ENCODE measurements at places on chromosomes 3 and 15.

DNA sequence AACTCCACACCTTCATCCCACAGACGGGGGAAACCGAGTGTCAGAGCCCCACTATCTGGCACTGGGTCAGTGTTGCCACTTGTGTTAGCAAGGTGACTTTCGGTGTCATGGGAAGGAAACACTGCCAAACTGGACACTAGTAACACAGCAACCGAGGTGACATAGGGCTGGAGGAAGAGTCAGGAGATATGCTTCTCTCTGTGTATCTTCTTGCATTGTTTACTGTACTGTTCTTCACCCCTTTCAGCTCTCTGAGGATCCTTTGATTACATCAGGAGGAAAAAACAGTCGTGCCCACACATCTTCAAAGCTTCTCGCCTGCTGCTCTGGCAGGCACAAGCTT is 109.4 kb upstream of the RAD18 start:
- DNase-seq: no peak

DNA sequence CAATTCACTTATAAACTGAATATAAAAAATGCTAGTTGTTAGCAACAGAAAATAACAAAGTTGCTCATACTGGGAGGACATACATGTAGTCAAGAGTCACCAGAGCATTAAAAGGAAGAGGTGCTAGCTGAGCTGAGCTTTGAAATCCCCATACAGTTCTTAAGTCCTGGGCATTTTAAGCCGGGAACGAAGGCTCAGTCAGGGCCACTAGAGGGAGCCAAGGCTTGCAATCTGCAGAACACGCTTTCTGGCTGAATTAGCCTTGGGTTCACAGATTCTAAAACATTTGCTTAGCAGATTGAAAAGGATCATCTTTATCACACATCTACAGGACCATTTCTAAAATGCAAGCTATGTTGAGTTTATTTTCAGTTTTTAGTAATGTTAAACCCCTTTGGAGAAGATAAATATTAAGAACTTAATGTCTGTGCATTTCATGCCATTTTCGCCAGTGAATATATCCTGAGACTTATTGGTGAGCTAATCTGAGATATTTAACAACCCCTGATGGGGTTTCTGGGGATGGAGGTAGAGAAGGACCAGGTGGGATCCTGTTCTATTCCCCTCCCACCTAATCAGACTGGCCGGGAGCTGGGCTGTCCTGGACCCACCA is 26.3 kb upstream of the MNS1 start:
- peak; percentile 68 for DNase-seq

GRCh38 chr15:19944261-19944888 is 597.2 kb downstream of the GOLGA6L6 start:
- no peak for DNase-seq

DNA sequence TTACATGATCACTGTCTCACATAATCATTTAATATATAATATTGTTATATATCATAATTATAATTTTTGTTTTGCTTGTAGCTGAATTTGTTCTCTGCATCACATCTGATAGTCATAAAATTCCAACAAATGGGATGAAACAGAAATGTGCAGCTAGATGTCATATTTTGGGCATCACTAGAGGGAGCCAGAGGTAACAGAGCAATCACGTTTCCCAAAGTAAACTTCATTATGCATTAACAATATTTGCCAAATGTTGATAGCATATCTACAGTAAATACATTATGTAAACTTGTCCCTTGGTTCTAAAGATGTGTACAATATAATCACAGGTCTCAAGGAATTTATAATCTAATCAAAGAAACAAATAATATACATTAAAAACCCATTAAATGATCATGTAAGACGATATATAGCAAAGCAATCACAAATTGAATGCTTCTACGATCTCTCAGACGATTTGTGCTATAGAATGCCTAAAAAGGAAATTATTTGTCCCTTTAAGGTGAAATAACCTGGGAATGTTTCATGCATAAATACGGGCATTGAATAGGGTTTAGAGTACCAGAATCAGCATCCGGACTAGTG is 234.2 kb upstream of the MCTP2 start:
- peak; percentile 13 for DNase-seq

DNA sequence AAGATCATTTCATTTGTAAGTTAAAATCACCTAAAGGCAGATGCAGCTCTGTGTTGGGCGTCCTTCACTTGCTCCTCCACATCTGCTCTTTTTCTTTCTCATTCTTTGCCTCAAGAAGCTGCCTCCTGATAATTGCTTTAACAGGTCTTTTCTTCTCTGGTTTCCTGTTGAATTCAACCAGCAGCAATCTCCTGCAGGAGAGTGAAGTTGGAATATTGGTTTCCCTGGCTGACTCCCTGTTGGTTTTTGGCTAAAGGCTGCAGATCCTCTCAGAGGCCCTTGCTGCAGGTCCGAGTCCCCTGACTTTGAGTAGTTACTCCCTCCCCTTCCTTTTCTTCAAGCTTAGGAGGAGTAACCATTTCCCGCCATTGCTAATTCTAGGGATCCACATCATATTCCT is 4.2 kb downstream of the TP63 start:
- DNase-seq: no peak

- no peak for DNase-seq
Measured at GRCh38 chr3:87413814-87414213, 137.4 kb upstream of the POU1F1 start.

GRCh38 chr3:414063-414462 is 217.5 kb downstream of the CHL1 start:
- DNase-seq: peak; percentile 15

DNA sequence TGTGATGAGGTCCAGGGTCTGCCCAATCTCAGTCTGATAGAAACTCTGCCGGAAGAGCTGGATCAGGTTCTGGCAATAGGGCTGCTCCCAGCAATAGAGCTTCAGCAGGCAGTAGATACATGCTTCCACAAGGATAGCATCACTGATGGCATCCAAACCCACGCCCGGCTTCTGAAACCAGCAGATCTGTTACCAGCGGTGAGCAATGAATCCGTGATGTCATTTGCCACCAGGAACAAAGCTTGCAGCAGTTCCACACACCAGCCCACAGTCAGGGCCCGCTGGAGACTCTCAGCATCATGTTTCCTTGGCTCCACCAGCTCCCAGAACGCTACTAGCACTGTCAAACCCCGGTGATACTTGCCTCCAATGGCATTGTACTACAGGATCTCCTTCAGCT is 19.3 kb upstream of the TTBK2 start:
- no peak for DNase-seq

- DNase-seq: no peak
Measured at GRCh38 chr15:76061700-76062099, 1.9 kb downstream of the TMEM266 start.

DNA sequence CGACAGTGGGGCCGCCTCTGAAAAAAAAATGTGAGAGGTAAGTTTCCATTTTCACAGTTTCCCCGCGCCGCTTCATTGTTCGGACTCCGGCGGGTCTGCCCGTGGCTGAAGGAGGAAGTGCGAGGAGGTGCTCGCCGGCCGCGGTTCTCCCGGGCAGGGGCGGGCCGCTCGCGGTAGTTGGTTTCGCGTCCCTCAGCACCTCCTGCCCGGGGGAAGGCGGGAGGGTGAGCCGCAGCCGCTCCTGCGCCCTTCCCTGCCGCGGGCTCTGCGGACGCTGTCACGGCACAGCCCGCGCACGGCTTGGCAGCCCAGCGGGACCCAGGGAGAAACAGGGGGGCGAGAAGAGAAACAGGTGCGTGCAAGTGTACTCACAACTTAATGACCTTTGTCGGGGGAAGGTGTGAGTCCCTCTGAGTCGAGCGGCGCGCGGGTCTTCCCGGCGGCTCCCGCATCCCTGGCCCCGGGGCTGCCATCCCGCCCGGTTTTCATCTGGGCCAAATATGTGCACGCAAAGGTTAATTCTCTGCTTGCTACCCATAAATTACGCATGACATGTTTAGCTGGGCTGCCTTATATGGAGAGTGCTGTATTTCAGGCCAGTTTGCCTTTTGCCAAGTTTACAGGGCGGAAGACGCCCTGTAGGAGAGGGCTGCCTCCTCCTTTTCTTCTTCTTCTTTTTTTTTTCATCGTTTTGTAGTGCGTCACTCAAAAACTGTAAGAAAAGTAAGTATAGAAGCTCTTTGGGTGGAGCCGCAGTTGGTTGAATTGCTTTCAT is 514 bp downstream of the MBNL1 start:
- peak; percentile 69 for DNase-seq

DNA sequence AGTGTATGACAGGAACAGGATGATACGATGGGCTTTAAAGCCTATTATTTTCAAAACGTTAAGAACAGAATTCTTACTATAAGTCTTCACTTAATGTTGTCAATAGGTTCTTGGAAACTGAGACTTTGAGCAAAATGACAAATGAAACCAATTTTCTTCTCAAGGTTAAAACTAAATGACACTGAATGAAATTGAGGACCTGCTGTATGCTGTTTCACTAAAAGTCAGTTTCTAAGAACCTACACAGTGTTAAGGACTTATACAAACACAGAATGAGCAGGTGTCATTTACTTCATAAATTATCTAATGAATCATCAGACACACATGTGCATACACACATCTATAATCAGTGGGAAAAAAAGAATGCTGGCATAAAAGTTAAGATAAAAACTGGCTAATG is 106.9 kb downstream of the RFTN1 start:
- no peak for DNase-seq

- peak; percentile 42 for DNase-seq
Measured at GRCh38 chr15:73982222-73982962, 9.7 kb downstream of the STOML1 start.

DNA sequence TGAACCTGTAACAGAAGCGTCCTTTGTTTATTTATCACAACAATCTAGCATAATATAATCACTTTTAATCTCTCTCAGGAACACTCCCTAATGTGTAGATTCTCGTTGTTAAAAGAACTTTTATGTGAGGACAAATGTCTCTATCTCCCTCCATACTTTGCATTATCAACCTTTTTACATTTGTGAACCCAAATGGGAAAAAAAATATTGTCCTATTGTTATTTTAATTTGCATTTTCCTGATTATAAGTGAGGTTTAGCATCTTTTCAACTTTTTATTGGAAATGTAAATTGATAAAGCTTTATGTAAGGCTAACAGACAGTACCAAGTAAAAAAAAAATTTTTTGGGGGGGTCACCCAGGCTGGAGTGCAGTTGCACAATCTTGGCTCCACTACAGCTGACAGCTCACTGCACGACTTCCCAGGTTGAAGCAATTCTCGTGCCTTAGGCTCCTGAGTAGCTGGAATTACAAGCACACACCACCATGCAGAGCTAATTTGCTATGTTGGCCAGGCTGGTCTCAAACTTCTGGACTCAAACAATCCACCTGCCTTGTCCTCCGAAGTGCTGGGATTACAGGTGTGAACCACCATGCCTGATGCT is 33.0 kb upstream of the DENND4A start:
- no peak for DNase-seq

DNA sequence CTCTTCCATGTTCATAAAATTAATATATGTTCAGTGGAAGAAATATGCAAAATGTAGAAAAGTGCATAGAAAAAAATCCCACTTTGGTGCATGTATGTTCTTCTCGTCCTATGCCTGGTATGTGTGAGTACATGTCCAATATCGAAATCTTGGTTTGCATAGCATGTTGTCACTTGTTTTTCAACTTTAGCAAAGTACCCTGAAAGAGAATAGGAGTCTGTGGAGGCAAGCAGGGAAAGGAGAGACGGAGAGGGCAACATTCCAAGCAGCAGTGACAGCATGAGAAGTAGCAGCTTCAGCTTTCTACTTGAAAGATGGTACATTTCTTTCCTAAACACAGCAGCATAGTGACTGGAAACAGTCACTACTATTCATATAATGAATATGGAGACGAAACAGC is 56.8 kb upstream of the CACNA2D3 start:
- no peak for DNase-seq

- DNase-seq: no peak
Measured at GRCh38 chr3:168951368-168951767, 712.1 kb downstream of the MECOM start.

DNA sequence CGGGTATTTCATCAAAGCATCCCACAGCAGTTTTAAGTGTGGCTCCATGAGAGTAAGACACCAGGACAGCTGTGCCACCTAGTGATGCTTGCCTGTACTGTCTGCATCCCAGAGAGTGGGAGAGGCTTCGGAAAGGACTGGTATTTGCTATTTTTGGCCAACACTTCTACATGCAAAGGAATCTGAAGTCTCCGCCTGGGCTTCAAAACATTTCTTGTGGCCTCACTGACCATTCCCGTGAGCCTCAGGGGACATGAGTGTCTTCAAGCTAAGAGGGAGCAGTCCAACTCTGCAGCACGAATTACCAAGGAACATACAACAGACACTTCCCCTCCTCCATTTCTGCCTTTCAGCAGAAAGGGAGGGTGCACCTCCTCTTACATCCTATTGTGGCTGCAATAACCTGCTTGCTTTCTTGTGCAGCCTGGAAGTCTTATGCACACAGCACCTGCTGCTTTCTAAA is 177.5 kb downstream of the RORA start:
- no peak for DNase-seq

DNA sequence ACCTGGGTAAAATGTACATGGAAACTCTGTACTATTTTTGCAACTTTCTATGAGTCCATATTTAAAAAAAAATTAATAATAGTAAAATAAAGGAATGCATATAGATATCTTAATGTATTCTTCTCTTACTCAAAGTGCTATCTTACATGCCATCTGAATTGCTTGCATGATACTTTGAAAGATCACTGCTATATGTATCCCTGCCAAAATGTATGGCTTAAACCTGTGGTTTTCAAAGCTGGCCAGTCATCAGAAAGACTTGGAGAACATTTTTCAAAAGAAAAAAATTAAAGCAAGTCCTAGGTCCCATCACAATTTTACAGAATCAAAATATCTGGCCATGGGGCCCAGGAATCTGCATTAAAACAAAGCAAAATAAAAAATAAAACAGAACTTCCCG is 262.1 kb downstream of the LPP start:
- no peak for DNase-seq

GRCh38 chr3:130900959-130901358 is 7.1 kb downstream of the ATP2C1 start:
- DNase-seq: no peak

DNA sequence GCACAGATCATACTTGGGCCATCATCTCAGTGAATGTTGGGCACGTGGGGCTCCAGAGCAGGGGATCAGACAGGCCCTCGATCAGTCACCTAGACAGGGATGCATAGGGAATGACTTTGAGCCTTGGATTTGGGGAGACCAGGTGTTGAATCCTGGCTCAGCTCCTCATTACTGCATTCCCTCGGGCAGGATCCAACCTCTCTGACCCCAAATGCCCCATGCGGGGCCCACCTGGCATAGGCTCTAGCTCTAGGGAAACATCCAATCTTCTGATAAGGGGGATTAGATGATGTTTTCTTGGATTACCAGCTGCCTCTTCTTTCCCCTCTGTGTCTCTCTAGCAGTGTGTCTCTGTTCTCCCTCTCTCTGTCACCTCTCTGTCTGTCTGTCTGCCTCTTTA is 22.7 kb downstream of the LOXL1 start:
- no peak for DNase-seq

DNA sequence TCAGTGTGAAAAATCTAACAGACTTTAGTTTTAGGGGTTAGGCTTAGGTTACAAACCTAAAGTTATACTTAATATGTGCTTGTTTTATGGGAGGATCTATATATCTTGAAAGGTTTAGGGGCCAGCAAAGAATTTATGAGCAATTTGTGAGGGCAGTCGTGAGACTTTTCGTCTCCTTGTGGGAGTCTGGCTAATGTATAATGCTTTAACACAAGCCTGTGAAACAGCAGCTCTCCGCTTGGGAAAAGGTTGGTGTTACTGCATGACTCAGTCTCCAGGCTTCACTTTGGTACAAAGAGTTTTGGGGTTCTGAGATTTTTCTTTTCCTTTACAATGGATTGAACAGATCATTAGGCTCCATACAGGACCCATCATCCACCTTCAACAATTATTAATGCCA is 79.0 kb upstream of the MFGE8 start:
- no peak for DNase-seq

Data from inflammatory macrophage treated with lipopolysaccharide for 4 hours (primary cell).